ENCODE measurements at places on chromosomes 7 and 10. TPM values are rescaled to one million over a fixed set of nuclear protein-coding genes. Genes with fewer than 3 reads are reported as not detected.
A peak's percentile ranks its signal among the peaks of the same experiment; 100 is the strongest.

DNA sequence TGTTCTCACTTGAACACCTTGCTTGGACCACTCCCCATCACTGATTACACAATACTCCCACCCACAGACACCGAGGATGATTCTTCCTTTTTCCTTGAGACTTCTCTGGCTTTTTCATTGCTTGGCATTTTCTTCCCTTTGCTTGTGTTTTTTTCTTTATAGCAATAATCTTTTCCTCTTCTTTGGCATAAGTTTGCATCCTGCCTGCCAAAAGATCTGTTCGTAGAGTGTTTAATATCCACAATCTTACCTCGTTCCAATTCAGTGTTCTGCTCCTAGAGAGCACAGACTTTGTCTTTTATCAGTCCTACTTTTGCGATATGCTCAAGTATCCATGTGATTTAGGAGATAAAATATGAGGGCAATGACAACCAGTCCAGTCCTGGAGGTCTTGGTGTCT is 303.3 kb upstream of the CDC14C start:
- H3K27me3 ChIP-seq: no peaks in the 10 kb centered on the region
- no peaks in the 10 kb centered on the region for H3K36me3 ChIP-seq
- no peaks in the 10 kb centered on the region for H3K4me1 ChIP-seq

The VPS37D gene
- total RNA-seq: not detected

DNA sequence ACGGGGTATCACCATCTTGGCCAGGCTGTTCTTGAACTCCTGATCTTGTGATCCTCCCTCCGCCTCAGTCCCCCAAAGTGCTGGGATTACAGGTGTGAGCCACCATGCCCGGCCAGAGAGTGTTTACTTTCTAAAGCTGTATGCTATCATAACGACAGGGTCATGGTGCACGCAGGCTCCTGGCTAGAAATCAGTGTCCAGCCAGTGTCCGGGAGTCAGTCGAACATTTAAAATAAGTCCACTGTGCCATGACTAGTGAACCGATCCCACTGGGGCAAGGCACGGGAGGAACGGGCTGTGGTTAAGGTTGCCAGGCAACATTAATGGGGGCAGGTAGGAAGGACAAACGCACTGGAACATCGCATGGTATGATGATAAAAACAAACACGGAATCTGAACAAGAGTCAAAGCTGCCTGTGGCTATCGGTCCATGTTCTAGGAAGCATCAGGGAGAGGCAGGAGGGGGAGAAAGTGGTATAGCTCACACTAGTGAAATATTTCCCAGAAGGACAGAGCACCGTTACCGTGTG is 89.0 kb upstream of the SEPHS1 start:
- no peak overlapping the region for H3K4me3 ChIP-seq
- no peak overlapping the region for H3K27ac ChIP-seq
- H3K27me3 ChIP-seq: peaks cover 53% of the 10 kb centered on the region
- DNase-seq: no peak
- peaks cover 12% of the 10 kb centered on the region for H3K4me1 ChIP-seq

GRCh38 chr7:66609176-66609575 is 19.5 kb upstream of the KCTD7 start:
- no peaks in the 10 kb centered on the region for H3K4me1 ChIP-seq
- no peaks in the 10 kb centered on the region for H3K27me3 ChIP-seq
- no peaks in the 10 kb centered on the region for H3K36me3 ChIP-seq
- no peak overlapping the region for H3K27ac ChIP-seq
- DNase-seq: no peak

The CRHR2 gene
- total RNA-seq: not detected

DNA sequence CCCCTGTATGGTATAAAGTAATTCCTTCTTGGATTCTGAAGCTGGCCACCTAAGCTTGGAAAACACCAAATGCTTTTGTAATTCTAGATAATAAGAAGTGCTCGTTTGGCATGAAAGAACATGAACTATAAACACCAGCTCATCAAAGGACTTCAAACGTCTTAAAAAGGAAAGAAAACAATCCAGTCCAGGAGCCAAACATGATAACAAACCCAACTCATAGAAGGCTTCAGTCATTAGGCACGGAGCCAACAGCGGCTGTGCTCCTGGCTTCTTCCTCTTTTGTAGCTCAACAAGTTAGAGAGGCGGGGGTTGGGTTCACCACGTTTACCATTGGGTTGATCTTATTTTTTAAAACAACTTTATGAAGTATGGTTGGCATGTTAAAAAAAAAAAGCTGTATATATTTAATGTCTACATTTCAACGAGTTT is 56.4 kb upstream of the ECHDC3 start:
- peaks cover 9% of the 10 kb centered on the region for H3K4me1 ChIP-seq
- H3K36me3 ChIP-seq: no peaks in the 10 kb centered on the region
- peak; percentile 89 for DNase-seq
- H3K4me3 ChIP-seq: no peak overlapping the region

- H3K4me1 ChIP-seq: no peaks in the 10 kb centered on the region
- H3K36me3 ChIP-seq: no peaks in the 10 kb centered on the region
- no peak overlapping the region for H3K27ac ChIP-seq
- no peak for DNase-seq
- H3K4me3 ChIP-seq: no peak overlapping the region
Measured at GRCh38 chr10:75073442-75073841, 38.0 kb upstream of the SAMD8 start.

DNA sequence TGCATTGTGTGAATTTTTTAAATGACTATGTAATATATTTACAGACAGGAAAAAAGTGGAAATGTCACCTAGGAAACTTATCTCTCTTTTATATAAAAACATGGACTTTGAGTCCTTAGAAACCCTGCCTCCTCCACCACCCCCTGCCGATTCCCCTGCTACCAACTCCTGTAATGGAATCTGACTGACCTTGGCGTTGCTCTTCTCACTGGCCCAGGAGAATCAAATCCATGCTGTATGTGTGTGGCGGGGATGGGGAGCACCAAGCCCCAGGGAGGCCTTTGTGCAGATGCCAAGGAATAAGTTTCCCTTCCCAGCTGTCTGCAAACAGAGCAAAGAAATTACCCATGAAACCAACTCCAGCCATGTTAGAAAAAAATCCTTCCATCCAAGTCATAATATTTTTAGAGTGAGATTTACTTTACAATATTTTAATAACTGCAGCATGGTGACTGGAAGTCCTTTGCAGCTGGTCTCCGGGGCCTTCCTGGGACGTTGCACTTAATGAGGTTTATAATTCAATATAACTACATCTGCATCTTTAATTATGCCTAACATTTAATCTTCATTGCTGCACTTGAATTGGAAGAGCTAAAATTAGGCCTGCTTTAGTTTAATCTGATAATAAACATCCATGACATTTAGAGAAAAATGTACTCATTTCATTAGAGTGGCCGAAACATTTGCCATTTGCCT is 111.4 kb upstream of the CACUL1 start:
- H3K36me3 ChIP-seq: no peaks in the 10 kb centered on the region
- no peak overlapping the region for H3K4me3 ChIP-seq
- no peak overlapping the region for H3K27ac ChIP-seq
- H3K27me3 ChIP-seq: no peaks in the 10 kb centered on the region

DNA sequence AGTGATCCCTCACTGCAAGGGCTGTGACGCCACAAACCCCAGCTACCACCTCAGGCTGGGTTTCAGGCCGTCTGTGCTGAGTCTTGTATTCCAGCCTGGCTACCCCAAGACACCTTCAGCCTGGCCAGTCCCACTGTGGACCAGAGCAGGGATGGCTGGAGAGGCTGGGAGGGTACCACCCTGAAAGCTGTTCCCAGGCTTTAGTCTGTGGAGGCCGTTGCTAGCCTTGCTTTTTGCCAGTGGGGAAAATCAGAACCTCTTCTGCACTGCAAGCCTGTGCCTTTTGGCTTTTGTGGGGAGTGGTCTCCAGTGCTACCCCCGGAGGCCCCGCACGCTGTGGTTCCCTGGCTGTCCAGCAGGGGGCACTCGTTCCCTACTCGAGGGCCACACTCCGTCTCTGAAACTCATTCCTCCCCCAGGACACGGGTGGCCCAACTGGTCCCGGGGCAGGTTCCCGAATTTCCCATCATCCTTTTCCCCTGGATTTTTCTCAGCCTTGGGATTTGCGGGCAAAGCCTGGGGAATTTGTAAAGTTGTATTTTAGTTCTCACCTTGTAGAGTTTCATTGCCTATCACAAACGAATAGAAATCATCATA is 128.4 kb upstream of the BTBD16 start:
- no peaks in the 10 kb centered on the region for H3K36me3 ChIP-seq
- peaks cover 66% of the 10 kb centered on the region for H3K4me1 ChIP-seq
- H3K27ac ChIP-seq: peak overlapping the region; percentile 81
- H3K27me3 ChIP-seq: no peaks in the 10 kb centered on the region

GRCh38 chr7:157652954-157653826 is 316.4 kb downstream of the DNAJB6 start:
- H3K4me1 ChIP-seq: no peaks in the 10 kb centered on the region
- DNase-seq: no peak
- peaks cover 29% of the 10 kb centered on the region for H3K36me3 ChIP-seq
- H3K4me3 ChIP-seq: no peak overlapping the region

DNA sequence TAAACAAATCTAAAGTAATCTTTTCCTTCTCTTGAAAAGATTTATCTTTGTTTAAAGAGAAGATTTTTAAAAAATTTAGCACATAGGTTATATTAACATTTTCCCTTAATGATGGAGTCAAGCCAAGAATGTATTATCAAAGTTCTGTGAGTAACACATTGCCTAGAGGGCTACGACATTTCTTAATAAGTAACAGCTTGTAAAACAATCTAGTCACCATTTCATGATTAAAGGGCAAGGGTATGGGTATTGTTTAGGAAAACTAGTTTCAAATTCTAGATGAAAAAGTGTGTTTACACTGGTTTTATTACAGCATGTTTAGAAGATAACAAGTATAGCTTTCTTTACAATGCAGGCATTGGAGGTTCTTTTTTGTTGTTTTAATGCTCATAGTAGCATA is 28.6 kb upstream of the LAMB4 start:
- H3K27ac ChIP-seq: no peak overlapping the region
- no peaks in the 10 kb centered on the region for H3K27me3 ChIP-seq
- no peaks in the 10 kb centered on the region for H3K4me1 ChIP-seq
- no peak overlapping the region for H3K4me3 ChIP-seq
- no peaks in the 10 kb centered on the region for H3K36me3 ChIP-seq
- peak; percentile 39 for DNase-seq

DNA sequence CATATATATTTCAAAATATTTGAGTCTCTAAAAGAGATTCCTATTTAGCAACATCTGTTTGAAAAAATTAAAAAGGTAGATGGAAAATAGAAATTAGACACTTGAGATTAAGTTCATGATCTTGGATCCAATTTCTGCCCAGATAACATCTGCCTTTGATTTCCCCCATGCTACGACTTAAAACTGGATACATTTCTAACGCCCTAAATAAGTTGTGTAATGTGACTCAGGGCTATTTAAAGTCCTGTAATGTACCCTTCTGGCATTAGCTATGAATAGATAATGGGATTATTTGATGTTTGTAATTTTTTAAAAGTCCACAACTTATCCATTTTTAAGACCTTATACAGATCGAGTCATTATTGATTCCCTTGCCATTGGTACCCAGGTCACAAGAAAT is 23.4 kb downstream of the CFAP43 start:
- no peak for DNase-seq
- H3K36me3 ChIP-seq: no peaks in the 10 kb centered on the region
- H3K4me3 ChIP-seq: no peak overlapping the region

DNA sequence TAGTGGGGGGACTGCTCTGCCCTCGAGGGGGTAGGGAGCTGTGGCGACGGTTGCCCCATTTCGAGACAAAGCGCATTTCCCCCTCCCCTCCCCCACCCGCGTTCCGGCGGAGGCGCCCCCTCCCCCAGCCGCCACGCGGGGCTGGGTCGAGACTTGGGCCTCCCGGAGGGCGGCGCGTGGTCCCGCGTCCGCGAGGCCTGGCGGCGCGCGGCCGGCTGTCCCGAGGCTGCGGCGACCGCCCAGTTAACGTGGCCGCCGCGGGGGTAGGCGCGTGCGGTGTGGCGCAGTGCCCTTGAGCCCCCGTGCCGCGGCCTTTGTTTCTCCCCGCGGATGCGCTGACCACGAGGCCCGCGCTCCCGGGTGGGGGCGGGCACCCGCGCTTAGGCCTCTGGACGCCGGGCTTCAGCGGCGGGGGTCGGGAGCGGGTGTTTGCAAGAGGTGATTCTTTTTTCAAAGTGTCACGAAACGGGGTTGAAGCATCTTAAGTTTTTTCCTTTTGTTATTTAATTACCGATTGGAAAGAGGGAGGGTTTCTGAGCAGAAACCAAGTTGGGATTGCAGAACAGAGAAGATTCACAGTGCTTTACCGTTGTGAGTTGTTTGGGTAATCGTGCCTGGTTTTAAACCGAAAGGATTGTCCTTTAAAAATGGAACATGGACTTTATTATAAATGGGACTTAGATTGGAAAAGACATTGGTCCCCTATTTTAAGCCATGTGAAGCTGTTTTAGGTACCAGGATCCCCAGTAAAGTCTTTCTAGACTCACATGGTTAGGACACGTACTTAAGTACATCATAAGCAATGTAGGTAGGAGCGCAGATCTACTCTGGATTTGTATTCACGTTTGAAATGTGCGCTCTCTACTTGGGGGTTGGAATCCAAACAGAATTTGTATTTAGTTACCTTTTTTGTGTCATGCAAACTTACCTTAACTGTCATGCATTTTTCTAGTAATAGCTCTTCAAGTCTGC is 760 bp downstream of the CBX3 start:
- peak overlapping the region; percentile 100 for H3K27ac ChIP-seq
- DNase-seq: peak; percentile 38
- H3K4me3 ChIP-seq: peak overlapping the region; percentile 92
- peaks cover 47% of the 10 kb centered on the region for H3K4me1 ChIP-seq

- DNase-seq: no peak
- no peaks in the 10 kb centered on the region for H3K27me3 ChIP-seq
- no peak overlapping the region for H3K4me3 ChIP-seq
- no peak overlapping the region for H3K27ac ChIP-seq
- peaks cover 5% of the 10 kb centered on the region for H3K4me1 ChIP-seq
Measured at GRCh38 chr10:75009426-75009825, 102.0 kb upstream of the SAMD8 start.

All from stomach (tissue), 19 donors.